ENCODE measurements at places on chromosomes 11 and 22.

DNA sequence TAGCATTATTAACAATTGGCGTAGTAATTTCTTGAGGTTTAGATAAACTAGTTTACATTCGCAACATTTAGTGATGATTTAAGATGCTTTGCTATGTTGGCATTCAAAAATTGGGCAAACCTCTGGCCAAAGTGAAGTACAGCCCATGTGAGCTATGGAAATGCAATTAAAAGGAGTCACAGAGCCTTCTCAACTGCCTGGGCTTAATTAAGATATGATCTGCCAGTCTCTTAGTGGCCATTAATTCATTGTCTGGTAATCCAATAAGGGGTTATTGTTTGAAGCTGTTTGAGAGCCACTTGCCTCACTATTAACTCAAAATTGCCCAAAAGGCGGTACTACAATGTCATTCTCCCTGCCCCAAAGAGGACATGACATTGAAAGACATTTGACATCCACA lies 608.9 kb downstream of the NTM start:
- no peak for DNase-seq

GRCh38 chr11:107702723-107703122 lies 9.1 kb downstream of the SLN start:
- no peak for DNase-seq

DNA sequence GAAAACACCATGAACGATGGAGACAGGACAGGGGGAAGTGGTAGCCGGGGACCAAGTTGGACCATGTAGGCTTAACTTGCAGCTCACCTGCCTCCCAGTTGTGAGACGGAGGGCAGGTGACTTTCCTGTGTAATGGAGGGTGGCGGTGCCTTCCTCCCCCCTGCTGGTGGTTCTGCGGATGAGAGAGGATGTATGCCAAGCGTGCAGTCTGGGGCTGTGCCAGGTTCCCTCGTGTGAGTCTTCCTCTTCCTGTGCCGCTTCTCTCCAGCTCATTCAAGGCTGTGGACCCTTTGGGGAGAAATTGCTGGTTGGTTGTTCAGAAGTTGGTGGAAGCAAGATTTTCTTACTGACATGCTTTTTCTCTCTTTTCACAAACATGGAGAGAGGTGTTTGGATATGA lies 35.1 kb downstream of the MPPED1 start:
- no peak for DNase-seq

- no peak for DNase-seq
Observed at GRCh38 chr11:15817001-15817400, 539.3 kb downstream of the SOX6 start.

DNA sequence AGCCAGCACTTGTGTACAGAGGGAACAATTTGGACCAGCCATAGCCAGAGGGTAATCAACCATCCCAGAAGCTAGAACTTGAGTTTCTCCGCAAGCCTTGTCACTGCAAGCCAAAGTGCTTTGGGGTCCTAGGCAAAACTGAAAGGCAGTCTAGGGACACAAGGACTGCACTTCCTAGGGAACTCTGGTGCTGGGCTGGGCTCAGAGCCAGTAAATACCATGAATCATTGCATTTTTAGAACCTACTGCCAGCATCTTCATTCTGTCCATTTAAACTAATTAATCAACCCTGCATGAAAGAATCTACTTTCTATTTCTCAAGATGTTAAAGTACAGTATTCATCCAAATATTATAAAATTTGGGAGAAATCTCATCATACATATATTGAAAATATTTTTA lies 20.0 kb downstream of the PATE3 start:
- DNase-seq, result no peak

GRCh38 chr11:113446938-113447337 lies 28.3 kb downstream of the DRD2 start:
- DNase-seq, result peak; percentile 76

DNA sequence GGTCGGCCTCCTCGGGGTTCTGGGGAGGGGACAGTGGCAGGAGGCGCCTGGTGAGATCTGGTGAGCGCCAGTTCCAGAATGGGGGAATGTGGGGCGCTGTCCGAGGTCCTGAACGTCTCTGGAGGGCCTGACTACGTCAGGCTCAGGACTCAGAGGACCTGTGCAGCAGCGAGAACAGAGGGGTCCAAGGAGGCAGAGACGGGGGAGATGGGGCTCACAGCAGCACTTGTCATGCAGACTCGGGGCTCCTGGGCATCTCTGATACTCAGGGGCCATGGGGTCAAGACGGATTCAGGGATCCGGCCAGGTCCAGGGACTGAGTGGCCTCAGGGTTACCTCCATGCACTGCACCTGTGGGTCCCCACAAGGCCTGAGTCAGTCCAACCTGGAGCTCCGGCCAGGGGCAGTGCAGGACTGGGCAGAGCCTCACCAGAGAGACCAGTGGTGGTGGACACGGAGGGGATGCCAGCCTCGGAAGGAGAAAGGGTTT lies 92.2 kb downstream of the BRD1 start:
- no peak for DNase-seq

Measured in breast epithelium (tissue), 4 donors.